Hematopoietic multipotent progenitor cell treated with erythropoietin and hydrocortisone succinate and interleukin-3 and kit ligand, for 6 days (in vitro differentiated cells): ENCODE measurements at places on chromosomes 2 and 18.

- no peak for DNase-seq
These were observed 167.9 kb downstream of the IRS1 start for GRCh38 chr2:226631671-226632070.

- no peak for DNase-seq
These were observed 17.2 kb upstream of the ASXL3 start for GRCh38 chr18:33560686-33561370.

GRCh38 chr2:235538981-235539380 lies 45.1 kb downstream of the AGAP1 start:
- DNase-seq: no peak

DNA sequence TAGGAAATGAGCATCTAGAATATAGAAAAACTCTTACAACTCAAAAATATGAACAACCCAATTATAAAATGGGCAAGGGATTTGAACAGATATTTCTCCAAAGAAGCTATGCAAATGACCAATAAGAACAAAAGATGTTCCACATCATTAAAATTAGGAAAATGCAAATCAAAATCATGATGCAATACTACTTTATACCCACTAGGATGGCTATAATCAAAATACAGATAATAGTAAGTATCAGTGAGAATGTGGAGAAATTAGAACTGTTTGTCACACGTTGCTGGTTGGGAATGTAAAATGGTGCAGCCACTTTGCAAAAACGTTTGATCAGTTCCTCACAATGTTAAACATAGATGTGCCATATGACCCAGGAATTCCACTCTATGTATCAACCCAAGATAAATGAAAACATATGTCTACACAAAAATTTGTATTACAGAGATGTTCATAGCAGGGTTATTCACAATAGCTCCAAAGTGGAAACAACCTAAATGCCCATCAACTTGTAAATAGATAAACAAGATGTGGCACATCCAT lies 558.4 kb downstream of the SLC4A3 start:
- DNase-seq: no peak

- DNase-seq: no peak
These were observed 66.0 kb upstream of the FAM136A start for GRCh38 chr2:70367722-70368323.

- no peak for DNase-seq
These were observed 1293.6 kb upstream of the ZEB2 start for GRCh38 chr2:145813481-145813880.

- no peak for DNase-seq
These were observed 86.2 kb upstream of the HAAO start for GRCh38 chr2:42878581-42878980.

- DNase-seq: no peak
These were observed 32.7 kb upstream of the PRLH start for GRCh38 chr2:237533668-237534161.

DNA sequence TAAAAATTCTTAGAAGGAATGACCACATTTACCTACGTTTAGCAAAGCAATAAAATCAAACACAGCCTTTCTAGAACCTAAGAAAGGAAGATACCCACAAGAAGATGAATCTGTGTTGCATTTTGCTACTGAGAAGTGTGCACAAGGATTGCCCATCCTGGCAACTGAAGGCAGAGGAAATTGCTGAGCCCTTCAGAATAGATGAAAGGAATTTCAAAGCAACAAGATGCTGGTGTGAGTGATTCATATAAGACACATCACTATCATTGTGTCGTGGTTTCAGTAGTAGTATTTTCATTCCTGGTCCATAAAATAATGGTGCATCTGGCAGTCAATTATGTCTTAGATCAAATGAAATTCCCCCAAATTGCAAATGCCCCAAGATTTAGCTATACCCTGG lies 48.4 kb upstream of the ANKRD44 start:
- no peak for DNase-seq

DNA sequence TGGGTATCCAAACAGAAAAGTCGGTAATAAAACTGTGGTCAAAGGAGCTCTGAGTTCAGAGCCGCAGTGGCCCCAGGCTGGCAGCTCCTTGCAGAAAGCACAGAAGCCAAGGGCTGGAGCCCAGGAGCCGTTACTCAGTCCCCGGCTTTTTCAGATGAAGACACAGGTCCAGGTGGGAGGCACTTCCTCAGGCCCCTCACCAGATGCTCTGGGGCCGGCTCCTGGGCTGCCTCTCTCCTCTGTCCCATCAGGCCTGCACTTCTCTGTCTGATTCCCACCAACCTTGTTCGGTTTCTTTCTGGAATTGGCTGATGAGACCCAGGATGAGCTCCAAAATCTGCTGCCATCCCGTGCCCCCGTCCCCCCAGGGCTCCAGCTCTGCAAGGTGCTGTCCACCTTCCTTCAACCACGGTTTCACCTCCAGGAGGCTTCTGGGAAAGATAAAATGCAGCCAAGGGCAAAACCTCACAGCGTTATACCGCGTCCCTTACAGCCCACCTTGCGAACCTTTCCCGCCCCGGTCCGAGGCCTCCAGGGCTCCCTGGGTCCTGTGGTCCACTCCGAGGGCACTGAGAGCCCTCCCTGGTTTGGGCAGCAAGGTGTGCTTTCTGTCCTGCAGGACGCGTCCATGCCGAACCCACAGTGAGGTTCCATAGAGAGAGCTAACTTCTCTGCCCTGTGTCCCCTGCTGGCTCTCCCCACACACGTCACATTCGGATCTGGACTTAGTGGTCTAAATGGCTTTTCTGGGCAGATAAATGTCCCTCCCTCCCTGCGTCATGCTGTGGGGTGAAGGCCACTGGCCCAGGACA lies 102.9 kb downstream of the TPO start:
- DNase-seq: no peak

GRCh38 chr18:3486512-3486911 lies 36.5 kb downstream of the TGIF1 start:
- DNase-seq: peak; percentile 60

- DNase-seq: no peak
These were observed 25.7 kb downstream of the MTHFD2 start for GRCh38 chr2:74223941-74224770.

DNA sequence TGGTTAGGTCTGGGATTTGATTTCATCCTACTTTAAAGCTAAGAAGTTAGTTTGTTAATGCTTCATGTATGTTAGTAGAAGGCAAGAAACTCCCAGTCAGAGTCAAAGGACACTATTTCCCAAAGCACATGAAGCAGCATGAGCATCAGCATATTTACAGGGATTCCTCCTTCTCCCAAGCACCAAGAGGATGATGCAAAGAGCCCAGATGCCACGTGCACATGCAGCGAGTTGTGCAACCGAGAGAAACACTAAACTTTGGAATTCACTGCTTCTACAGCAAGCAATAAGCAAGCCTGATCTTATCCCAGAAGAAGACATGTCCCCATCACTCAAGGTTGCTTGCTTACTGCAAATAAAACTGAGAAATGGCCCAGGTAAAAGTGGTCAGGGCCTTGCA lies 32.5 kb downstream of the CPO start:
- DNase-seq: no peak

- no peak for DNase-seq
These were observed 58.4 kb downstream of the KIF5C start for GRCh38 chr2:148933456-148933855.

DNA sequence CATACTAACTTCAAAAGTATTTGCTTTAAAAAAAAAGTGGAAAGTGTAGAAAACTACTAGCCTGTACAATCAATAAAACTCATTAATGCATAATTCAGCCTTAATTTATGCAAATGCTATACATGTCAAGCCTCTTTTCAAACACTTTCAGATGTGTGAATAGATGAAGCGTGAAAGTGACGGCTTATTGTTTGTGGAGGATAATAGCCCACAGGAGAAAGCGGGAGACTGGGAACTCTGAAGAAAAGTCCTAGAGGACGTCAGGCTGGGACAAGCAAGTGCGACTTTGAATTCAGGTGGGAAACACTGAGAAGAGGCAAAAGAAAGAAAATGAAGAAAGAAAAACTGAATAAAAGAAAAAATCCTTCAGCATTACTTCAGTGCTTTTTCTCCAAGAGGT lies 108.5 kb downstream of the STK39 start:
- no peak for DNase-seq

DNA sequence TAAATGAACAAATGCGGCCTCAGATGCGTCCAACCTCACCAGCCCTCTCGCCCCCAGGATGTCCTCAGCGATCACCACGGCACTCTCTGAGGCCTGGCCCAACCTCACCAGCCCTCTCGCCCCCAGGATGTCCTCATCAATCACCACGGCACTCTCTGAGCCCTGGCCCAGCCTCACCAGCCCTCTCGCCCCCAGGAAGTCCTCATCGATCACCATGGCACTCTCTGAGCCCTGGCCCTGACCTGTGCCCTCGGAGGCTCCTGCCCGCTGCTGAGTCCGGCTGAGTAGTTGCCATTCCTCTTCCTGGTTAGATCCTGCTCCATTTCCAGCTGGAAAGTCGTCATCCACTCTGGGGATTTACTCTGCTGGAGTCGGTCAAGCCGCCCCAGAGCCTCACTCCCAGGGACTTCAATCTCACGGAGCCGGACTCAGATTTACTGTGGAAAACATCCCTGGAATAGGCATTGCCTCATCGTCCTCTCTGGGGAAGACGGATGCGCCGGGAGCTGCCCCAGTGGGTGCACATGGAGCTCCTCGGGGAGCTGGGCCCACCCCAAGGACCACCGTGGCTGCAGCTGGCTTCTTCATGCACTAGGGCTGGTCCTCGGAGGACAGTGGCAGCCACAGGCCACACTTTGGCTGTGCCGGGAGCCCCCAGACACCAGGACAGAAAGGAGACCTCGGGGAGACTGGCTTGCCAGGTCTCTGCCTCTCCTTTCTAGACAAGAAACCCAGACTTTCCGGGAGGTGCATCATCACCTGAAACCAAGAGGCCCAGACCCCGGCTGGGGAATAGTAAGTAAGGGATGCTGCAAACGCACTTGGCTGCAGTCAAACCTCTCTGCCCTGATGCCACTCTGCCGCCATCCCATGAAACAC lies 230.6 kb downstream of the EIPR1 start:
- DNase-seq: no peak

DNA sequence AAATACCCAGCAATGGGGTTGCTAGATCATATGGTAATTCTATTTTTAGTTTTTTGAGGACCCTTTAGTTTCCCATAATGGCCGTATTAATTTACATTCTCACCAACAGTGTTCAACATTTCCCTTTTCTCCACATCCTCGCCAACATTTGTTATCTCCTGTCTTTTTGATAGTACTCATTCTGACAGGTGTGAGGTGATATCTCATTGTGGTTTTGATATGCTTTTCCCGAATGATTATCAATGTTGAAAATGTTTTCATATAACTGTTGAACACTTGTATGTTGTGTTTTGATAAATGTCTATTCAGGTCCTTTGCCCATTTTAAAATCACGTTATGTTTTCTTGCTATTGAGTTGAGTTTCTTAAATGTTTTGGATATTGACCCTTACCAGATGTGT lies 5.8 kb upstream of the RIF1 start:
- peak; percentile 79 for DNase-seq

DNA sequence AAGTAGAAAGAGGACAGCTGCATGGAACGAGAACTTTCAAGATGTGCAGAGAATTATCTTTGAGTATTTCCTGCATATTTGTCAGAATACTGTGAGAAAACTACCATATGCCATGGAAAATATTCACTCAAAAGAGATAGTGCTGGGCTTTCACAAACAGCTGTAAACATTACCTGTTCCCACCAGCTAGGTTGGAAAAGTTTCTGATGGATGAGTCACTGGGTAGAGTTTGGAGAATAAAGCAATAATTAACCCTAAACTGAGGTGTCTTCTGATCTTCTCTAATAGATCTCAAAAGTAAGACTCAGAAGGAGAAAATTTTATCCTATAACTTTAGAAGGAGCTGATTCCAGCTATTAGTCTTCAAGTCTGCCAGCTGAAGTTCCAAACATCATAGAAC lies 3.9 kb upstream of the FSIP2 start:
- no peak for DNase-seq

DNA sequence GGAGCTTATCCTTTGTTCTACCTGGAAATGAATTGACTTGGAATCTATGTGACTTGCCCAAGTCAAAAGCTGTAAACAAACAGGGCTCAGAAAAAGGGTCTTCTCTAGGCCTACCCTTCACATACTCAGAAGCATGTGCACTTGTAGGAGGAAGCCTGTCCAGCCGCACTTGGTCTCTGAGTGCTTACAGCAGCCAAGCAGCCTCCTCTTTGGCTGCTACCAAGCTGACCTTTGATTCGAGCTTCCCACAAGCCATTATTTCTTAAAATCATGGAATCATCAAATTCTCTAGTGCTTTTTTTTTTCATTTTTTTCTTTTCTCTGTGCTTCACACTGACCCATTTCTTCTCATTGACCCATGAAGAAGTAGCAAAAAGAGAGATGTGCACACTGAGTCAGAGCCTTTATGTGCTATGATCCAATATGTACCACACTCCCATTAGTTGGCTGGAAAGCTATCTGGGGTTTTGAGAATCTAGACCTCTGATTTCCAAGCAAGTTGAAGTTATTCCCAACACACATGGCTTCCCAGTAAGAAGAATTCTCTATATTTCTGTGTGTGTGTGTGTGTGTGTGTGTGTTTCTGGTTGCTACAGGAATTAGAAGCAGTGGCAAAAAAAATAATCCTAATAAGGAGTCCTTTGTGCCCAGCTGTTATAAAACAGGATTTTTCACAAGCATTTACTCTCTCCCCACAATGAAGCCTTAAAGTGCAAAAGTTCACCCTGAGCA lies 550.3 kb upstream of the TNP1 start:
- no peak for DNase-seq

DNA sequence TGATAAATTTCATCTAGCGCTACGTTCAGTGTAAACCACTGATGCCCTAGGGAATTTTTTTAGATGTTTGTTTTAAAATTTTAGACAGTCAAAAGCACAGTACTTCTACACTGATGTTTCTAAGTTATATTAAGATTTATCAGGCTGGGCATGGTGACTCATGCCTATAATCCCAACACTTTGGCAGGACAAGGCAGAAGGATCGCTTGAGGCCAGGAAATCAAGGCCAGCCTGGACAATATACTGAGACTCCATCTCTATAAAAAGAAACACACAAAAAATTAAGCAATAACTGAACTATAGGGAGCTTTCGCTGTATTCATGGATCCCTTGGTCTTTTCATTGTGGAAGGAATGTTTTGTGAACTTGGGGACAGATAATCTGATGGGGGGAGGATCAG lies 50.6 kb upstream of the MAPRE2 start:
- DNase-seq: no peak

GRCh38 chr18:79438898-79439627 lies 43.3 kb downstream of the NFATC1 start:
- peak; percentile 49 for DNase-seq

GRCh38 chr2:230209422-230210051 lies 10.2 kb downstream of the SP110 start:
- peak; percentile 18 for DNase-seq

GRCh38 chr2:26805241-26805676 lies 19.4 kb downstream of the CENPA start:
- DNase-seq: no peak

DNA sequence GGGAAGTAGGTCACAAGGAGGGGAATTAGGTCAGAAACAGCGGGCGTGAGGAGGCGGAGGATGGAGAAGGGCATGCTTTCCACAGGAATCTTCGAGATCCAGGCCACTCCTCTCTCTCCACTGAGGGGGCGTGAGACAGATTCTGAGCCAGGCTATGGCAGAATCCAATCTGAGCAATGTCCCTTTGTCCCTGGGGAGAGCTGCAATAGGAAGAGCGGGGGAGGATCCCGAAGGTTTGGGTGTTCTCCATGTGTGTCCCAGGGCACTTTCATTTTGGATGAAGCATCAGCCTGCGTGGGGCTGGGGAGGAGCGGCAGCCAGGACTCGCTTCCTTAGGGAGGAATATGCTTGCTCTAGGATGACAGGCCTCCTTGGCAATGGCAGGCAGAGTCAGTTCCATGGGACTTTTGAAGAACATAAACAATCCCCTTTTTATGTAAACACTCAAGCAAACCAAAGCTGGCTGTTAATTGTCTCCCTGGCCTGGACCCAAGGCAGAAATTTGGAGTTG lies 84.0 kb downstream of the LIPG start:
- no peak for DNase-seq

- DNase-seq: no peak
These were observed 87.8 kb downstream of the DDX1 start for GRCh38 chr2:15679386-15679924.
